Smooth muscle cell of the coronary artery (primary cell): ENCODE measurements at places on chromosomes 3 and 15. TPM values are rescaled to one million over a fixed set of nuclear protein-coding genes. Genes with fewer than 3 reads are reported as not detected.

Gene CPLX3
- not detected in 2 replicates for total RNA-seq

Gene NANOGP8
- not detected in 2 replicates for total RNA-seq

Gene GHRL
- 0.30 TPM in 1 of 2 replicates, not detected in the other for total RNA-seq

Gene MEX3B
- 2.6 and 54.9 TPM in 2 replicates for total RNA-seq

Gene GOLGA8J
- 0.08 and 0.12 TPM in 2 replicates for total RNA-seq

Gene SH3BP5
- total RNA-seq = 30.6 and 37.9 TPM in 2 replicates

Gene PLA2G4B
- 0.53 and 1.6 TPM in 2 replicates for total RNA-seq

Gene HTR3E
- total RNA-seq = not detected in 2 replicates

Gene PRR20G
- not detected in 2 replicates for total RNA-seq

Gene ADPGK
- 50.7 and 52.0 TPM in 2 replicates for total RNA-seq

Gene RTP3
- not detected in 2 replicates for total RNA-seq

Gene DPPA2
- not detected in 2 replicates for total RNA-seq

Gene GPR171
- not detected in 2 replicates for total RNA-seq

Gene KCNMB3
- total RNA-seq = 0.75 and 1.3 TPM in 2 replicates

Gene MYL3
- 0.08 and 2.3 TPM in 2 replicates for total RNA-seq

Gene ITIH4
- 0.82 and 1.1 TPM in 2 replicates for total RNA-seq

Gene SOX14
- total RNA-seq = not detected in 2 replicates

Gene P3H2
- total RNA-seq = 0.47 and 2.6 TPM in 2 replicates

Gene P2RY13
- total RNA-seq = not detected in 2 replicates

Gene CCDC9B
- total RNA-seq = 17.8 and 38.0 TPM in 2 replicates

Gene CLPX
- total RNA-seq = 26.7 and 33.0 TPM in 2 replicates

Gene TMCO5A
- total RNA-seq = not detected in 2 replicates

Gene CACNA2D3
- total RNA-seq = 0.38 and 0.59 TPM in 2 replicates

Gene SEMA3B
- 7.2 and 13.2 TPM in 2 replicates for total RNA-seq

Gene CGNL1
- 0.59 and 2.9 TPM in 2 replicates for total RNA-seq

Gene DAPK2
- 0.30 and 8.1 TPM in 2 replicates for total RNA-seq

Gene MUC20
- 0.30 TPM in 1 of 2 replicates, not detected in the other for total RNA-seq

Gene TMCC1
- total RNA-seq = 10.3 and 13.5 TPM in 2 replicates

Gene ZSCAN2
- total RNA-seq = 6.0 and 10.6 TPM in 2 replicates

Gene SMCO1
- not detected in 2 replicates for total RNA-seq

Gene GPR160
- 0.12 and 0.15 TPM in 2 replicates for total RNA-seq

Gene C3orf52
- total RNA-seq = 1.2 and 6.2 TPM in 2 replicates

Gene CADM2
- total RNA-seq = not detected in 2 replicates

Gene TMEM62
- 4.9 and 6.8 TPM in 2 replicates for total RNA-seq

Gene CDV3
- 69.4 and 135 TPM in 2 replicates for total RNA-seq

Gene PFN2
- total RNA-seq = 196 and 198 TPM in 2 replicates

Gene IQCH
- 1.3 and 2.1 TPM in 2 replicates for total RNA-seq

Gene LRRC31
- not detected in 2 replicates for total RNA-seq

Gene THPO
- 0.12 TPM in 1 of 2 replicates, not detected in the other for total RNA-seq

Gene CCDC39
- not detected in 2 replicates for total RNA-seq

Gene NR2F2
- 7.8 and 8.5 TPM in 2 replicates for total RNA-seq

Gene CD276
- total RNA-seq = 85.0 and 183 TPM in 2 replicates

Gene CRYGS
- total RNA-seq = 0.75 and 1.4 TPM in 2 replicates

Gene DYNLT2B
- 8.4 and 10.4 TPM in 2 replicates for total RNA-seq

Gene CFAP161
- total RNA-seq = 0.15 TPM in 1 of 2 replicates, not detected in the other

Gene SLC24A1
- total RNA-seq = 1.8 and 5.1 TPM in 2 replicates

Gene FSIP1
- total RNA-seq = 0.98 and 1.2 TPM in 2 replicates

Gene NR1I2
- total RNA-seq = 0.08 TPM in 1 of 2 replicates, not detected in the other

Gene ALDH1L1
- total RNA-seq = under 0.01 and 0.08 TPM in 2 replicates

Gene SCN5A
- total RNA-seq = 0.08 TPM in 1 of 2 replicates, not detected in the other

Gene CSPG4
- total RNA-seq = 12.5 and 13.8 TPM in 2 replicates
